ENCODE measurements at places on chromosomes 11 and 22.

- DNase-seq = no peak
Observed at GRCh38 chr11:134712228-134713145, 300.4 kb upstream of the B3GAT1 start.

DNA sequence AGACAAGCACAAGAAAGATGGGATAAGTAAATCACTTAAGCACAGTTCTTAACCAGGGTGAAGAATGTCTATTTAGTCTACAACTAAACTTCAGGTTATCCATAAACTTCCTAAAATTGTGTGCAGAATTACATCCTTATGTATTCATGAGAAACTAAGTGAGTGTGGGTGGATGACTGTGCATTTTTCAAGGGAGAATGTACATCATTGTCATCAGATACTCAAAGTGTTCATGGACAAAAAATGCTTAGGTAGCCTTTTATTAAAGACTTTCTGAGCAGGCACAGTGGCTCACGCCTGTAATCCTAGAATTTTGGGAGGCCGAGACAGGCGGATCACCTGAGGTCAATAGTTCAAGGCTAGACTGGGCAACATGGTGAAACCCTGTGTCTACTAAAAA is 2023.8 kb downstream of the LRRC4C start:
- DNase-seq = no peak

DNA sequence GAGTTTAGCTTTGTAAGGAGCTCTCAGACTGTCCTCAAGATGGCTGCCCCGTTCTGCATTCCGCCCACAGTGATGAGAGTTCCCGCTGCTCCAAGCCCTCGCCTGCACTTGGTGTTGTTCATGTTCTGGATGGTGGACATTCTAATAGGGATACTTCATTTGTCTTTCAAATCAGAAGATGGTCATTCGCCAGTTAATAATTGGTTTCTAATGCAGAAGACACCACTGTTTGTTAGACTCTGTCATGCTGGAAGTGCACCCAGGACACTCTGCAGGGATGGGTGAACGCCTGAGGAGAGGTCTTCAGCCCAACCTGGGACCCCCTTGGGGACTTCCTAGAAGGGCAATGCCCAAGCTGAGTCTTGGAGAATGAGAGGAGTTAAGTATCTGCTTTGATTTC is 836.4 kb downstream of the TBC1D22A start:
- no peak for DNase-seq

DNA sequence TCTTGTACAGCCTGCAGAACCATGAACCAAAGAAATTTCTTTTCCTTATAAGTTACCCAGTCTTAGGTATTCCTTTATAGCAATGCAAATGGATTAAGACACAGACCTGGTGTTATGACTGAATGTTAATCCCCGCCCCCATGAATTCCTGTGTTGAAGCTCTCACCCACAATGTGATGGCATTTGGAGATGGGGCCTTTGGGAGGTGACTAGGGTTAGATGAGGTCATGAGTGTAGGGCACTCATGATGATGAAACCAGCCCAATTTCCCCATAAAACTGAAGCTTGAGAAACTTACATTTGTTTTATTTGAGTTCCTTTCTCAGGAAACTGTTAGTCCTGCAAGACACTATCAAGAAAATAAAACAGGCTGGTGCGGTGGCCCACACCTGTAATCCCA is 115.8 kb upstream of the THY1 start:
- DNase-seq = no peak

- DNase-seq = no peak
Observed at GRCh38 chr11:59199546-59200422, 12.9 kb downstream of the MPEG1 start.

DNA sequence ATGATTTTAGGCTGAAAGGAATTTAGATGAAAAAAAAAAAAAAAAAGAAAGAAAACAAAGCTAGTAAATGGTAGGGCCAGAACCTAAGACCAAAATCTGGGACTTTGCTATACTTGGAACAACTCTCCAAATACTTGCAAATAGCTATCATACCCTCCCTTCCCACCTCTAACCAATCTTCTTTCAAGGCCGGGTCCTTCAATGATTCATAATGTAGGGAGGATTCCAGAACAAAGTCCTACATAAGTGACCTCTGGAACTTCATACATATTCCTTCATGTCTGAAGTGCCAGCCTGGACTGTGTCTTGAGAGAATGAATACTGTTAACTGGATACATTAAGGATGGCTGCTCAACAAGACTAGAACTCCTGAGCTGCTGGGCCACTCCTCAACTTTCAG is 9.9 kb downstream of the STK33 start:
- no peak for DNase-seq

GRCh38 chr11:114472661-114473060 is 33.4 kb downstream of the REXO2 start:
- no peak for DNase-seq

DNA sequence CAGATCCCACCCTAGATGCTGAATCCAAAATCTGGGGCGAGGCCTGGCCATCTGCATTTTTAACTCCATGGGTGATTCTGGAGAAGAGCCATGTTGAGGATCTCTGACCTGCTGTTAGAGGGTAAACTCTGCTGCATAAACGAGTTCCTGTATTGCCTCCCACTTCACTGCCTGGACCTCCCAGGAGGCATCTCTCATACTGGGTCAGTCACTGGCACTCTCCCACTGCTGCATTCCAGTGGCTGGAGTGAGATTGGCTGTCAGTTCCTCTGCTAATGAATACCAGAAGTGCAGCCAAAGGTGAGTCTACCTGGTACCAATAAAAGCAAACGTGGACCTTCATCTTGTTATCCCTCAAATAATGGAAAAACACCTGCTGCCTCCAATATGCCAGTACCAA is 10.3 kb downstream of the POLDIP3 start:
- DNase-seq = no peak

GRCh38 chr22:47623066-47623762 is 860.8 kb downstream of the TBC1D22A start:
- no peak for DNase-seq

DNA sequence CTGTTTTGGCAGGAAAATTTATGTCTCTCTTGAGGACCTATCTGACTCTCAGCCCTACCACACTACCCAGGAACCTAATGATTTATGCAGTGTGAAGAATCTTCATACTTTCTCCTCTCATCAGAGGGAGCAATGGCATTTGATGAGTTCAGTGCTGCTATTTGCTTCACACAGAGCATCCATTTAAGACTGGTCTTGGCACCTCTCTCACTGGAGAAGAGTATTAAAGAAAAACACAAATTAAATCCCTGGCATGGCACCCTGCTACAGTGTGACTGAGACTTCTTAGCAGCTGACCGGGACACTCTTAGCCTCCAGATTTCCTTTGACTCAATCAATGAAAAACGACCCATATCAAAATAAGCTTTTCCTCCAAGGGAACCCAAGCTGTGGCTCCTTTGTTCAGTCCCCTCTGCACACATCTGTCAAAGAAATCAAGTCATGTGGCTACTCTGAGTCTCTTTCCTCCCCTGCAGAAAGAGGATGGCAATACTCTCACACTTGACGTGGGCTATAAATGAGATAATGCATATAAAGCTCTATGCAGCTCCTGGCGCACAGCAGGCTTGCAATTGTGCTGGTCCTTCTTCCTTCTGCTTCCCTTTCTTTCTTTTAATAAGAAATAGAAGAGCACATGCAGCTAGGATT is 186.1 kb upstream of the E2F8 start:
- no peak for DNase-seq

DNA sequence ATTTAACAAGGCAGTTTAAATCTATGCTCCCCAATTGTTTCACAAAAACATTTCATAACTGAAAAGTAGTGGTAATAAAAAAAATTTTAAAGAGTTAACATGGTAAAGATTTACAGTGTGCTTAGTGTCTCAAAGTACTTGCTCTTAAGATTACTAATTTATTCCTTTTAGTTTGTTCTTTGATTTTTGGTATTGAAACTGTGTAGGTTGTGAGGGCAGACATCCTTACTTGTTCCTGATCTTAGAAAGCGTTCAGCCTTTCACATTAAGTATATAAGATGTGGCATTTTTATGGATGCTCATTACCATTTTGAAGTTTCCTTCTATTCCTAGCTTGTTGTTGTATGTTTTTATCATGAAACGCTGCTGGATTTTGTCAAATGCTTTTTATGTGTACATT is 32.9 kb downstream of the RAB6A start:
- DNase-seq = no peak

GRCh38 chr22:30827646-30828045 is 133.0 kb downstream of the OSBP2 start:
- no peak for DNase-seq
